Thyroid gland (tissue), 4 donors: ENCODE measurements at places on chromosomes 11 and 22. TPM values are rescaled to one million over a fixed set of nuclear protein-coding genes. Genes with fewer than 3 reads are reported as not detected.

Gene PARVA
- 31.4 TPM for total RNA-seq

Gene MMP27
- total RNA-seq, result not detected

Gene CSNK1E
- 66.0 TPM for total RNA-seq

Gene APOA4
- not detected for total RNA-seq

- no peak for DNase-seq
- no peak overlapping the region for H3K27ac ChIP-seq
- no peak overlapping the region for H3K4me3 ChIP-seq
- no peaks in the 10 kb centered on the region for H3K27me3 ChIP-seq
- H3K36me3 ChIP-seq, result no peaks in the 10 kb centered on the region
- no peaks in the 10 kb centered on the region for H3K4me1 ChIP-seq
Observed at GRCh38 chr11:14386895-14387480, 28.0 kb upstream of the RRAS2 start.

- DNase-seq, result no peak
- peak overlapping the region; percentile 47 for H3K27ac ChIP-seq
- H3K4me1 ChIP-seq, result peaks cover 17% of the 10 kb centered on the region
- no peaks in the 10 kb centered on the region for H3K27me3 ChIP-seq
- H3K36me3 ChIP-seq, result no peaks in the 10 kb centered on the region
- H3K4me3 ChIP-seq, result no peak overlapping the region
Observed at GRCh38 chr11:95269036-95269819, 38.2 kb upstream of the SESN3 start.

- H3K36me3 ChIP-seq, result no peaks in the 10 kb centered on the region
- no peak overlapping the region for H3K27ac ChIP-seq
- H3K27me3 ChIP-seq, result no peaks in the 10 kb centered on the region
- H3K4me3 ChIP-seq, result no peak overlapping the region
Observed at GRCh38 chr11:37671321-37671720, 1073.3 kb upstream of the RAG2 start.

DNA sequence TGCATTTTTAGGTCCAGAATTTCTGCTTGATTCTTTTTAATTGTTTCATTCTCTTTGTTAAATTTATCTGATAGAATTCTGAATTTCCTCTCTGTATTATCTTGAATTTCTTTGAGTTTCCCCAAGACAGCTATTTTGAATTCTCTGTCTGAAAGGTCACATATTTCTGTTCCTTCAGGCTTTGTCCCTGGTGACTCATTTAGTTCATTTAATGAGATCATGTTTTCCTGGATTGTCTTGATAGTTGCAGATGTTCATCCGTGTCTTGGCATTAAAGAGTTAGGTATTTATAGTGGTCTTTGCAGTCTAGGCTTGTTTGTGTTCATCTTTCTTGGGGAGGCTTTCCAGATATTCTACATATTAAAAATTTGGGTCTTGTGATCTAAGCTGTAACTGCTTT is 694.8 kb upstream of the CCDC179 start:
- no peaks in the 10 kb centered on the region for H3K36me3 ChIP-seq
- DNase-seq, result no peak

- H3K4me3 ChIP-seq, result peak overlapping the region; percentile 62
- peaks cover 38% of the 10 kb centered on the region for H3K4me1 ChIP-seq
- no peak for DNase-seq
- no peaks in the 10 kb centered on the region for H3K36me3 ChIP-seq
Observed at GRCh38 chr22:27800250-27801201, 1.0 kb downstream of the MN1 start.

DNA sequence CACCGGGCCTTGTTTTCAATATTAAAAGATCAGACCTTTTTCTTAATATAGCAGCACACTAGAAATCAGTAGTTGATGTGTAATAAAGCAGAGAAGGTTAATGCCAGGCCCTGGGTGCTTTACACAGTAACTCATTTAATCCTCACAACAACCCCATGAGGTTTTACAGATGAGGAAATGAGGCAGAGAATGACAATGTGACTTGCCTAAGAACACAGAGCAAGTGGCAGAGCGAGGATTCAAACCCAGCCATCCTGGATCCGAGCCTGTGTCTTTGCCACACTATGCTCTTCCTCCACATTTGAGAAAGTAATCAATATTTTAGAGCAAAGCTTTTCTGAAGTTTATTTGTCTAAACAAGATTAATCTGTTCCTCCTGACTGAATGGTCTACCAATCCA is 7.2 kb downstream of the JAML start:
- no peak overlapping the region for H3K4me3 ChIP-seq
- H3K36me3 ChIP-seq, result no peaks in the 10 kb centered on the region
- DNase-seq, result no peak
- H3K27me3 ChIP-seq, result no peaks in the 10 kb centered on the region
- peaks cover 7% of the 10 kb centered on the region for H3K4me1 ChIP-seq

DNA sequence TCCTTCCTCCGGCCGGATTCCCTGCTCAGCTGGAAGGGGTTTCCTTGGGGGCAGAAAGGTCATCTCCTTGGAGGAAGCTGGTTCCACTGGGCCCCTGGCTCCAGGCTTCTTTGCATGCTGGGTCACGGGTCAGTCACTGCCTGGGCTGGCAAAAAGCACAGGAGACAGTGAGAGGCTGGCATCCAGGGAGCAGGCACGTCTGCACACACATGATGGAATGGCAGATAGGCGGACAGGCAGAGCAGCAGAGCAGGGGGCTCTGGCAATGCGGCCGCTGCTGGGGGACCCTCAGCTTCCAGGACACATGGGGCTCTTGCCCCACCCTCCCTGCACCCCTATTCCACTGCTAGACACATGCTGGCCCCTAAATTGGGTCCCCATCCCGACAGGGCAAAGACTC is 40.4 kb downstream of the C11orf58 start:
- no peaks in the 10 kb centered on the region for H3K27me3 ChIP-seq
- no peak overlapping the region for H3K27ac ChIP-seq
- peaks cover 16% of the 10 kb centered on the region for H3K4me1 ChIP-seq
- no peaks in the 10 kb centered on the region for H3K36me3 ChIP-seq
- no peak overlapping the region for H3K4me3 ChIP-seq

DNA sequence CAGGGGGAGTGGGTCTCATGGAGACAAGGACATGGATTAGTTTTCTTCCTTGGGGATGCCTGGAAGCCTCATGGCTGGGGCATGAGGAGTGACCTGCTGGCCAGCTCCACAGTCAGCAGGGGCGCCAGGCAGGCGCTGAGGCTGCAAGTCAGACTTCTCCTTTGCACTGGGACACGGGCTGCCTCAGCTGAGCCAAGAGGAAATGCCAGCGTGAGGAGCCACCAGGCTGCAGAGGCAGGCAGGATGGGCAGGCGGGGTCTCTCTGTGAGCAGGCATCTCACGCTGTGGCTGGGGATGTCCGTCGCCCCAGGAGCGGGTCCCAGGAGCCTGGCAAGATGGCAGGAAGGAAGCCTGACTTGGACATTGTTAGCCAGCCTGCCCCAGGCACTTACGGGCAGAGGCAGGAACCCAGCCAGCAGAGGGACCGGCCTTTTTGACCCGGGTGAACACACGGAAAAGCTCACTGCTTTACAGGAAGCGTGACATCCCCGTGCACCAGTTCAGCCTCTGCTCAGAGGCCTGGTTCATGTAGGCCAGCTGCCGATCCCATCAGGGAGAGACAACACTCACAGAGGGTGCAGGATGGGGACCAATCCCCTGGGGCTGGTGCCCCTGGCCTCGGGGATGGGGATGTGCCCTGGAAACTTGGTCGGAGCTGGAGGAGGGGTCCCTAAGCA is 10.2 kb downstream of the GNB1L start:
- H3K4me1 ChIP-seq, result peaks cover 52% of the 10 kb centered on the region
- no peaks in the 10 kb centered on the region for H3K36me3 ChIP-seq
- peak overlapping the region; percentile 60 for H3K27ac ChIP-seq
- H3K27me3 ChIP-seq, result no peaks in the 10 kb centered on the region
- peak; percentile 32 for DNase-seq
- no peak overlapping the region for H3K4me3 ChIP-seq

DNA sequence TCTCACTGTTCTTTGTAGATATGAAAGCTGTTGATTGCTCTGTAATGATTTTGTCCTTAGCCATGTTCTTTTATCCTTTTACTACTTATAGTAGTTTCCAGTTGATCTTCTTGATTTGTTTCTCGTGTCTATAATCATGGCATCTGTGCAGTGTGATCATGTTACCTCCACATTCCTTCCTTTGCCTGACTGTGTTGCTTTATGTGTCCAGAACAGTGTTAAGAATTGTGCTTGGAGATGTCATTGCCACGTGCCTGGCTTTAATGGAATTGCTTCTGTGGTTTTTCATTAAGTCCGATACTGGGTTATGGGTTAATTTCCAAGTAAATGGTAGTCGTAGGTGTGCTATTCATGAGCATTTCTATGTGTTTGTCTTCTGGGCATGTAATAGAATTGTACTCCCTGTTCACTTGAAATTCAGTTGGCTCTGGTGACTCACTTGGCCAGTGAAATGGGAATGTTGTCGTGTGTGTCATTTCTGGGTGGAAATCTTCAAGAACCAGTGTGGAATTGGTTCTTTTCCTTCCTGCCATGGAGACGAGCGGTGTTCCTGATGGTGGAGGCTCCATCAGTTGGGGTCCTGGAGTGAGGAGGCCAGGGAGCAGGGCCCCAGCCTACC is 6.8 kb downstream of the GTSE1 start:
- H3K4me1 ChIP-seq, result no peaks in the 10 kb centered on the region
- no peak overlapping the region for H3K4me3 ChIP-seq
- no peaks in the 10 kb centered on the region for H3K36me3 ChIP-seq
- no peaks in the 10 kb centered on the region for H3K27me3 ChIP-seq
- DNase-seq, result no peak
- no peak overlapping the region for H3K27ac ChIP-seq
